Activated T-helper 1 cell treated with anti-CD3 and anti-CD28 coated beads, Interleukin-12 subunit alpha, Interleukin-12 subunit beta, Interleukin-2, Interleukin-4 antibody, amounts not matched to agents 30 ng/mL and 10 ng/mL and 1 ng/mL, durations not matched to agents 14 hours and 24 hours and 36 hours (primary cell): ENCODE measurements at places on chromosomes 5 and 9.

DNA sequence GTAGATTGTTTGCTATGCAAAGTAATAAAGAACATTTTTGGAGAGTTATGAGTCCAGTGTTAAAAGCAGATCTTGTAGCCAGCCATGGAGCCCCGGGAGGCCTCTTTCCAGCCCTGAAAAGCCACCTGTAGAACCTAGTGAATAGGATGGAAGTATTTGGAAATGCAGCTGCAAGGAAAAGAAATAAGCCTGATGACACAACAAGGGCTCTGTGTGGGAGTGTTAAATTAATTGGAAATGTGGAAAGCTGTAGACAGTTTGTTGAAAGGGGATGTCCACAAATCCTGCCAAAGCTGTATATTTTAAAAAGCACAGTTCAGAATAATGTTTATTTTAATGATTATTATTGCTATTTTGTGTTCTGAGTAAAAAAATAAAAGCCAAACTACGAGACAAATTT is 152.5 kb upstream of the GHR start:
- DNase-seq, result no peak

DNA sequence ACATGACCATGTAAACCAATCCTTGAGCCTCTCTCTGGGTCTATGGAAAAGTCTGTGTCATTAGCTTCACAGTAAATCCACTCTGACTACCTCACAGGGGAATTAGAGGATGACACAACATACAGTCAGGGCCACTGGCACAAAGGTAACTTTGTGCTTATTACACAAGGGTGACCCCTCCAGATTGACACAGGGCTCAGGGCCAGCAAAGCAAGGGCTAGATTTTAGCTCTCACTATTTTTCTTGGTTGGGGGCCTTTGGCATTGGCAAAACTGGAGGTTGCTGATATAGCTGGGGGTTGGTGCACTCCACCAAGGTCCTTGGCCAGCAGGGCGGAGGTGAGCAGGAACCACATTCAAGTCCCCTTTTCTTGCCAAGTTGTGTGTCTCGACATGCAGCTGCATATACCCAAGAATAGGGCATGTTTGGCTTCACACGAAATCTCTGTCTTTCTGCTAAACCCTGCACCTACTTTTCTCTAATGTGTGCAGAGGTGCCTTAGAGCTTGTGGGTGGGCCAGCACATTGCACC is 15.2 kb upstream of the OSMR start:
- DNase-seq, result no peak

DNA sequence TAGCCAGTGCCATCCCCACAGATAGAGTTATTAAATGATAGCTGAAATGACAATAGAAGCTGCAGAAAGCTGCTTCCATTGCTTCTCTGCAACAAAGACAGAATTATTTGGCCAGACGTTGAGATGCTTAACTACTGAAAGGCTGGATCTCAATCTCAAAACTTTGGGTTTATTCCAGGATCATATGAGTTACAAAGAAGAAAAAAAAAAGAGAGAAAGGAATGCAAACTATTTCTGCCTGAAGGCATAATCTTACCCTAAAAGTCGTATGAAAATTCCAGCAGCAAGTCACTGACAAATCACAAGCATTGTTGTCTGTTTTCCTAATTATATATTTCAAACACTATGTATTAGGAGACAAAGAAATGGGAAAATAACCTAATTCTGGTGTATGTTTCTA is 12.8 kb upstream of the TYRP1 start:
- DNase-seq, result no peak

- no peak for DNase-seq
Observed at GRCh38 chr5:113264046-113264445, 170.7 kb downstream of the TSSK1B start.

GRCh38 chr9:134982311-134982710 is 64.6 kb upstream of the FCN1 start:
- DNase-seq, result no peak

GRCh38 chr5:172898218-172898842 is 60.9 kb upstream of the RPL26L1 start:
- no peak for DNase-seq

DNA sequence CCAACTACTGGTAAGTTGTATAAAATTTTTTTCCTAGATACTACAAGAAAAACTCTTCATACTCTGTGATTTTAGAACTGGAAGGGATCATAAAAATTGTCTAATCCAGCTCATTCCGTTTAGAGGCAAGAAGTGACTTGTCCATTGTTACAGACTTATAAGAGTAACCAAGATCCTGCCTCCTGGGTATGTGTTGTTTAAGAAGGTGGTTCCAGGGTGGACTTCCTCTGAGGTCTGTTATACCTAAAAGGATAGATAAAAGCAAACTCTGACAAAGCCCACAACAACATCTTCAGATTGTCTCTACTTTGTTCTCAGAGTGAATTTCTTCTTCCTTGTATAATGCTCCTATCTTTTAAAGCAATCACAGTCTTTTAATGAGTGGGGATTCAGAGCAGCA is 24.2 kb downstream of the TGFBR1 start:
- DNase-seq, result no peak

GRCh38 chr9:129239946-129240490 is 62.0 kb upstream of the IER5L start:
- DNase-seq, result no peak

DNA sequence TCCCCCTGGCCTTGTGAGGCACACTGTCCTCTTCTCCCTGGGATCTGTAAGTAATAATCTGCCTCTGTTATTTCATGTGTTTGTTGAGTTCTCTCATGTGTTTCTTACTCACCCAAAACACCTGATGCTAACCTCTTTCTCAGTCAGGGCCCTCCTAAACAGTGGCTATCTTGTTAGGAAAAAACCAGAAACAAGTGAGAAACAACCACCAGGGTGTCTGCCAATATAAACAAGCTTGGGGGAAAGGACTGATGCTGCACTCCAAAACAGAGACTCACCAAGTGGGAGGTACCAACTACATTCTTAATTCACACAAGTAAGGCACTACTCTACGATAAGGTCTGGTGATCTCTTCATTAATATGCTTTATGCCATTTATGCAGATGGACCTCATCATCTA is 564.4 kb downstream of the SEMA5A start:
- DNase-seq, result no peak

GRCh38 chr5:136025900-136026299 is 2.9 kb upstream of the TGFBI start:
- no peak for DNase-seq

- no peak for DNase-seq
Observed at GRCh38 chr5:179599566-179599965, 23.9 kb downstream of the HNRNPH1 start.

DNA sequence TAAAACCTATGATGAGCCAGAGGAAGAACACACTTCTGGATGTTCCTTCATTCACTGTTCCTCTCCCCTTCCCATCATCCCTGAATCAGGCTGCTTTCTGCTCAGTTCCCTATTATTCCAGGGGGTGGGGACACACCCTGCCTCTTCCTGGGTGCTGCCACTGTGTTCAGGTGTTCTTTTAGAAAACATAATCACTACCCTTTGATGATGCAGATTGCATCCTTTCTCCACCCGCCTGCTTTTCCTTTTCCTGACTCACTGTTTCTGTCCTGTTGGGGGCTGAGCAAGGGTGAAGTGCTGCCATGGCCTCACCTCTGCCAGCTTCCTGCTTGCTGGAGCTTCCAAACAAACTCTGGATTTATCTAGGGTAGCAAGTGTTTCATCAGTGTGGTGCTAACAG is 331.9 kb upstream of the GRIA1 start:
- DNase-seq, result no peak

GRCh38 chr9:129737479-129738274 is 15.2 kb downstream of the PTGES start:
- peak; percentile 77 for DNase-seq

DNA sequence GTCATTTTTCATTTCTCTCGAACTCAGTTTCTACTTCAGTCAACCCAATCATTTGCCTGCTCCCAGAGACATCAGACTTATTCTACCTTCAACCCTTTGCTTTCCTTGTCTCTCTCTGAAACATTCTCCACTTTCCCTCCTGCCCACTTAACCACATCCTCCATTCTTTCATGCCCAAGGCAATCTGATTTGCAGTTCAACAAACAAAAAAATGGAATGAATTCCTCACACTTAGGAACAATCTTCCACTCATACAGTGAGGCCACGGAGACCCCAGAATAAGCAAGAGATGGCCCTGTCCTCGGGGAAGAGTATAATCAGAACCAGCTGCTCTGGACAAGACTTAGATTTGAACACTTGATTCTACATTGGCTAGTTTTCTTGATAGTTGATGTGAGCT is 180.5 kb downstream of the RFK start:
- DNase-seq, result no peak

- no peak for DNase-seq
Observed at GRCh38 chr9:108205276-108205675, 650.5 kb downstream of the ACTL7B start.

- no peak for DNase-seq
Observed at GRCh38 chr9:133202688-133203453, 6.2 kb downstream of the OBP2B start.

DNA sequence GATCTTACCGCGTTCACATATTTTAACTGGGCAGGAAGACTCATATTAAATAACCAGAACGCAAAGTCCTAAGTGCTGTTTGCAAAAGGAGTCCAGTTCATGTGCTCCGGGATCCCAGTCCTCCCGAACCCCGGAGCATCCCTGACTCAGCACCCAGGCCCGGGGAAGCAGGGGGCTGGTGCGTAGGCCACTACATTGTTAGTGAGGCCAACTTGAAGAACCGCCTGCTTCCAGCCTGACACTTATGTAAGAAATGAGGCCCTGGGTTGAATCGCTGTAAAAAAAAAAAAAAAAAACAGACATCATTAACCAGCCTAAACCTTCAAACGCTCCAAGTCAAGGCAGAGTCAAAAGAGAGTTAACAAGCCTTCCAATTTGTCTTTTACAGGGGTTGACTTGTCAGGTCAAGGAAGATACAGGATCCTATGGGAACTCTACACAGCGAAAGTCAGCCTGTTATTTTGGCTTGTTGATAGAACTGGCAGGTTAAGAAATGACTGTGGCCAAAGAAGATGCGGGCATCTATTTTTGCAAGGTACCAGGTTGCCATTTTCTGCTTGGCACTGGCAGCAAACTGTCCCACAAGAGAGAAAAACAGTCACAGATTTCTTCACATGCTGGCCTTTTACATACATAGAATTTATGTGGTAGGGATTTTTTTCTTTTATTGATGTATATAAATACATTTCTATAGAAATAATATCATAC is 93.3 kb downstream of the ACTL7B start:
- DNase-seq, result no peak

- DNase-seq, result no peak
Observed at GRCh38 chr9:113238859-113239232, 17.5 kb downstream of the SLC31A1 start.

- DNase-seq, result no peak
Observed at GRCh38 chr9:110977259-110977709, 61.0 kb downstream of the LPAR1 start.

- no peak for DNase-seq
Observed at GRCh38 chr5:60754495-60754894, 54.5 kb upstream of the DEPDC1B start.

DNA sequence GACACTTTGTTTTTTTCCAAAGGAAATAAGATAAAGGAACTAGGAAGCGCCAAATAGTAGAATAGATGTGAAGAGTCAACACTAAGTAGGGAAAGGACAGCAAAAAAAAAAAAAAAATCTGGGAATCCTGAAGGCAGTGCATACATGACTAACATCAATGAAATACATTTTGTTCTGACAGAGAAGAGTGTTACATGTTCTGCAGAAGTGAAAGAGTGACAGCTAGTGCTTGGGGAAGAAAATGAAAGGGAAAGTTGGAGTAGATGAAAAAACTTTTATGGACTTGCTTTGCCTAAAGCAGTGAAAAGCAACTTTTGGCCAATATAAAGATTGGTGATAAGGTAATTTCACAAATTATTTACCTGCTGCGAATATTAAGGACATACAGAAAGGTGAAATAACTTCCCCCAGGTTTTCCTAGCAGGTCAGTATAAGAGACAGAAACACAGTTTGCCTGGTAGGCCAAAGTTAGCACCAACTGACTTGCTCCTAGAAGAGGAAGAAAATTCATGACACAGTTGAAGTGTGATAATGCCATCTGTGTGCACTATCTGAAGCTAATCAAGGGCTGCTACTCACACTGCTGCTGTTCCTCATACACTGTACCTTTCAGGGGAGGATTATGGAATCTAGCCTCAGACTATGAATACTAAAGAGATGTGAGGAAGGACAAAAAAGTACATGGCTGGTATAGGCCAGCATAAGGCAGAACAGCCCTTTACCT is 38.6 kb downstream of the RANBP6 start:
- no peak for DNase-seq

DNA sequence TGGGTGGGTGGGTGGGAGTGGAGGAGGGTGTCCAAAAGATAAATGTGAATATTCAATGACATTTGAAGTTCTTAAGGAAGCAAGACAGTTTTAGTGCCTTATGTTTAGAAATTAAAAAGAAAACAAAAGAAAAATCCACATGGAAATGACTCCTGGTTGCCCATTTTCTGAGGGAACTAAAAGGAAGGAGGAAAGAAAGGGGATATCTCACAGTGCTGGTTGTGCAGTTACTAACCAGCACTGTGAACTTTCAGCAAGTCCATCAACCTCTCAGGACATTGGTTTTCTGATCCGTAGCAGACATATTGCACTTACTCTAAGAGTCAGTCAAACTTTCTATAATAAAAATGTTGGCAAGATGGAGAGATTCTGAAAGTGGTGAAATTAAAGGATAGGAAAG is 431.0 kb upstream of the CLINT1 start:
- DNase-seq, result no peak

DNA sequence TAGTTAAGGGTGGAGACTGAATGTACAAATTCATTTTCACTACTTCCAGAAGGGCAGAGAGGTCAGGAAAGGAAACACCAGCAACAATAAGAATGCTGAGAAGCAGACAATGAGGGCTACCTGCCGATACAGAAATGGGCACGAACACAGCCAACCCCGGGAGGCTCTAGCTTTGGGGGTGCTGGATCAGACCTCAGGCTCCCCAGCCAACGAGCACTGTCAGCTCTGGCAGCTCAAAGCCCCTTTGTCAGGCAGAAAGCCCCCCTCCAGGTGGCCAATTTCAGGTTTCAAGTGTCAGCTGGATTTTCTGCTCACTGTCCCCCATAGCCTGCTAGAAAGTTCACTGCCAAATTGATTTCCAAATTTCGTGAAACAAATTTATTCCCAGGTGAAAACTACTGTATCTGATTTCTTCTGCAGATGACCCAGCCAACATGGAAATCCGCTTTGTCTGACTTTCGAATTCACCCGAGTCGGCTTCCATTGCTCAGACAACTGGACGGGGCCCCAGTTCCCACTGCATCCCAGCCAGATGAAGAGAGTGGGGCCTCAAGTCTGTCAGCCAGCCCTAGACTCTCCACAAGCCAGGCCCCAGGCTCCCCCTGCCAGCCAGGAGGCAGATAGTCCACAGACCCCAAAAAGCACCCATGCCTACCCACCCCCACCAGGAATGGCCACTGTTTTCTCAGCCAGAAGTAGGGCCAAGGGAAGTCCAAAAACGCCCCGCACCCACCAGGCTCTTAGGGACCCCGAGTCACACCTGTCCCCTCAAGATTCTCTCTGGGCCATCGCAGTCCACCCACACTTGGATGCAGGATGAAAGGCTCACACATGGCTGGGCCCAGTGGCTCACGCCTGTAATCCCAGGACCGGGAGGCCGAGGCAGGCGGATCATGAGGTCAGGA is 96.5 kb upstream of the PHYKPL start:
- DNase-seq, result no peak
